HS-27A (cell line): ENCODE measurements at places on chromosomes 12 and 14.

GRCh38 chr14:76245097-76245496 lies 93.4 kb downstream of the GPATCH2L start:
- no peak for DNase-seq

- DNase-seq, result peak; percentile 78
Observed at GRCh38 chr12:15208871-15209656, 12.2 kb downstream of the RERG start.

GRCh38 chr12:89693639-89694202 lies 14.9 kb downstream of the ATP2B1 start:
- no peak for DNase-seq

DNA sequence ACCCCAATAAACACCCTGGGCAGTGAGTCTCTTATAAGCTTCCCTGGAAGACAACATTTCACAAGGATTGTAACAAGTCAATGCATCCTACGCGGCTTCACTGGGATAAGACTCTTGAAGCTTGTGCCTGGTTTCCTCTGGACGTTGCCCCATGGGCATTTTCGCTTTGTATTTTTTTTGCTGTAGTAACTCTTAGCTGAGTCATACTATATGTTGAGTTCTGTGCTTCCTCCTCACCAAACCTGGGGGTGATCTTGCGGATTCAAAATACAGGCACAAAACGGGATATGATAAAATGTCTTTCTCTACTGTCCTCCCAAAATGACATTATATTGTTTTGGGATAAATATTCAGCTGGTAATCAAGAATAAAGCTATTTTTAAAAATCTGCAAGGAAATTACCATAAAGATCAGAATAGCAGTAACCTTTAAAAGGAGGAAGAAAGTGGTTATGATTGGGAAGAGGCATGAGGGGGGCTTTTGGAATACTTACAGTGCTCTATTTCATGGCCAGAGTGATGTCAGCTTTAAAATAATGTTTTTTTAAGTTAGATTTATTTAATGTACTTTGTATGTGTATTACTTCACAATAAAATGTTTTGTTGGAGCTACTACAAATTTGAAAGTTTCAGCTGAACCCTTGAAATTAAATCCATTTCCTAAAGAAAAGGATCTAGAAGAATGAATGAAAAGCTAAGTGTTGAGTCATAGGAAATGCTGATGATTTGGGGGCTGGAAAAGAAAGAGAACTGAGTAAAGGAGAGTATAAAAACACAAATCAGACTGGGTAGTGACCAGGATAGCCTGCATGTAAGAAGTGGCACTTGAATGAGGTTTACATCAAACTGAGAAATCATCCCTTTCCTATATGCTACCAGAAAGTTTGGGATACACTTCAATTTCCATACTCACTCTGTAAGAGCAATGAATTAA lies 14.7 kb downstream of the BTBD7 start:
- DNase-seq, result no peak

- DNase-seq, result no peak
Observed at GRCh38 chr14:64074961-64075612, 219.1 kb downstream of the ESR2 start.

GRCh38 chr12:107302649-107303341 lies 209.4 kb upstream of the CRY1 start:
- no peak for DNase-seq

- DNase-seq, result no peak
Observed at GRCh38 chr14:61444215-61444768, 122.9 kb downstream of the PRKCH start.

DNA sequence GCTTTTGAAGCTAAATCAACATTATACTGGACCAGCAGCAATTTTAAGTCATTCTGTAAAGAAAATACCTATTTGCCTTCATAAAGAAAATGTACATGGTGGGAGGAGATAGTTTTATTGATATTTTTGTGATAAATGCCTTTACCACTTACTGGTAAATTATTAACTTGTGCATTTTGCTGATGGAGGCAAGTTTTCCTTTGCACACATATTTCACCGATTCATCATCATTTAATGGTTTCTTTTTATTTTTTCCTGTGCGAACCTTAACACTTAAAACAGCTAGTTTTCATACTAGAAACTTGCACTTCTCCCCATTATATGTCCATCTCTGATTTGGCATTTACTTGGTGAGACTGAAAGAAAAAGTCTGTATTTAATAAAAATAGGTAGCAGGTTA lies 239.3 kb downstream of the TRHDE start:
- DNase-seq, result no peak

DNA sequence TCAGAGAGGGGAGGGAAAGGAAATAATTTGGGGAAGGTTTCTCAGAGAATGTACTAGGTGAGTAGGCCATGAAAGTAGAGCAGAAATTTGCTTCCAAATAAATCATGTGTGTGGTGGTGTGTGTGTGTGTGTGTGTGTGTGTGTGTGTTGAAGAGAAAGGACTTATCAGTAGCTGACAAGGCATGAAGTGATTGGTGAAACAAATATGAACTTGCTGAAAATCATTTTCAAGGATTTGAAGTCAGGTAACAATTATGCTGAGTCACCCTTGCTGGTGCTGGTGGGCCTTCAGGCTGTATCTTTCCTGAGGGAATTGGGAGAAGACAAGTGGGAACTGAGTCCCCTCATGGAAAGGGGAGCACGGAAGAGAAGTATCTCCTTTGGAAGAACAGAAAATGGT lies 55.5 kb downstream of the HSD17B6 start:
- DNase-seq, result no peak

DNA sequence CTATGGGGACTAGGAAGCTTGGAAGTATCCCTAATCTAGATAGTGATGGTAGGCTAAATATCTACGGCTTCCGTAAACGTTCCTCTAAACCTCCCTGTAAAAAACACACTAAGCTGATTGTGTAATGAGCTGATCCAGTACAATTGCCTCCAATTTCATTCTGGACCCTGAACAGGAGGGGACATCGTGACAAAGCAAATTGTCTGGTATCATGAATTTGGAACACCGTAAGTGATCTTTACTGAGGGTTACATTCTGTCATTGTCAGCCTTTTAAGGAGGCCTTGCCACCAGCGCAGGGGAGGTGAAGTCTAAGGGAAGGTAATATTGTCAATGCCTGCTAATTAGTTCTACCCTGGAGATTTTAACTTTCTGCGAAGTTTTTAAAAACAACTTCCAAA lies 487 bp upstream of the MGST1 start:
- no peak for DNase-seq

DNA sequence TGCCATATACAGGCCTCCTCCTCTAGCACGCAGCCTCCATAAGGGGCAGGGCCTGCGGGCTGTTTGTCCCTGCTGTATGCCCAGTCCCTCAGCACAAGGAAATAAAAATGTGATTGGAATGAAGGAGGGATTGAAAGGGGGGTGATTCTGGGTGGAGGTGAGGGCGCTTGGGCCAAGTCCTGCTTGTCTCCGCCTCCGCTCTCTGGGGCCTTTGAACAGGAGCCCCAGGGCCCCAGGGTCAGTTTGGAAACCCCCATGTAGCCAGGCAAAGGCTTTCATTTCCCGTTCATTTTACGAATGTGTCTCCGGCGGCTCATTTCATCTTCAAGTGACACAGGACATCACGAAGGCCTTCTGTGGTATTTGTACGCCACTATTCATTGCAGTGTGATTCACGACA lies 4.5 kb upstream of the CACNA2D4 start:
- no peak for DNase-seq

GRCh38 chr12:111155020-111155419 lies 213.9 kb downstream of the PHETA1 start:
- DNase-seq, result no peak

- DNase-seq, result no peak
Observed at GRCh38 chr12:51924551-51925319, 17.4 kb downstream of the ACVRL1 start.
